ENCODE measurements at places on chromosomes 1 and 21.

GRCh38 chr1:20684050-20684620 lies 23.0 kb upstream of the DDOST start:
- no peak for DNase-seq

GRCh38 chr1:50368179-50369007 lies 54.9 kb downstream of the DMRTA2 start:
- DNase-seq = peak; percentile 69

GRCh38 chr1:116997066-116997465 lies 4.5 kb upstream of the CD101 start:
- DNase-seq = no peak

GRCh38 chr1:180153032-180153431 lies 1.6 kb upstream of the QSOX1 start:
- no peak for DNase-seq

DNA sequence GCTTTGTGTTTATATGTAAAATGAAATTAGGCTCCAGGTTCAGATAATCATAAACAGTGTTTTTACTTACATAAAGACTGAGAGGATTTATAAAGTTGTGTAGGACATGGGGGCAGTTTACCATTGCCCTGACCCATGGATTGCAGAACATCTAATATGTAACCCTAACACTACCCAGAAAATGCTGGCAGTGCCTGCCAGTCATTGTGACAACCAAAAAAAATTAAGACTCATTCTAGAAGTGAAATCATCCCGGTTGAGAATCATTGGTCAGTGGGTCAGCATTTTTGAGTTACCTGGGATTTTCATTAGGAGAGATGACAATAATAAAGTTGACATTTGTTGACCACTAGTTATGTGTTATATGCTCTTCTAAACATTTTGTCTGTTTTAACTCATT lies 31.2 kb upstream of the THEM4 start:
- no peak for DNase-seq

DNA sequence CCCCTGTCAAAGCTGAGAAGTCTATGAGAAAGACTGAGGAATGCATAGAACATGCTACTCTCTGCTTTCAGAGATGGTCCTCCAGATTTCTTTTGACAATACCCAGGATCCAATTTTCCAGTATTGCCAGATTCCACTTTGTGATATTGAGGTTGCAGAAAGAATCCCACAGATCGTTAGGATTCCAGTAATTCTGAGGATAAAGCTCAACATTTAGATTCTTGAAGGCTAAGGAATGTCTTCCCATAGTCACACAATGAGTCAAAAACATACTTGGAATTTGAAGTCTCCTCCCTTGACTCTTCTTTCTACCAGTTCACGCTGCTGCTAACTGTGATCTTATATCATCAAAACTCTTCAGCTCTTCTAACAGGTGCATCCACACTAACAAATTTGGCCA lies 57.1 kb downstream of the TNFSF18 start:
- DNase-seq = no peak

- no peak for DNase-seq
These were observed 188.5 kb downstream of the HLX start for GRCh38 chr1:221067721-221068120.

DNA sequence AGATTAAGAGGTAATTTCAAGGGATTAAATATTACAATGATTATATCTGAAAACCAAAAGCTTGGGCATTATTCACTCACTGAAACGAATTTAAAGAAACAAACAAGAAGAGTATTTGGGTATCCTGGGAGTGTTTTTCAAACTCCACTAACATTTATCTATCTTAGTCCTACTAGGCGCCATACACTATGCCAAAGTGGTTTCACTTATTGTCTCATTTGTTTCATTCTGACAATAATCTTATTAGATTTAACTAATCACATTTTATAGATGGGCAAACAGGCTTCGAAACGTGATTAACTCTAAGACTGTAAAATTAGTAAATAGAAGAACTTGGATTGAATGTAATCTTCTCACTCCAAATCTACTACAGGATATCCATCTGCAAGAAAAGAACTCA lies 25.4 kb downstream of the ASH1L start:
- no peak for DNase-seq

- DNase-seq = no peak
These were observed 62.5 kb downstream of the IL23R start for GRCh38 chr1:67228791-67229190.

GRCh38 chr1:18440385-18441226 lies 40.1 kb upstream of the KLHDC7A start:
- DNase-seq = peak; percentile 54

DNA sequence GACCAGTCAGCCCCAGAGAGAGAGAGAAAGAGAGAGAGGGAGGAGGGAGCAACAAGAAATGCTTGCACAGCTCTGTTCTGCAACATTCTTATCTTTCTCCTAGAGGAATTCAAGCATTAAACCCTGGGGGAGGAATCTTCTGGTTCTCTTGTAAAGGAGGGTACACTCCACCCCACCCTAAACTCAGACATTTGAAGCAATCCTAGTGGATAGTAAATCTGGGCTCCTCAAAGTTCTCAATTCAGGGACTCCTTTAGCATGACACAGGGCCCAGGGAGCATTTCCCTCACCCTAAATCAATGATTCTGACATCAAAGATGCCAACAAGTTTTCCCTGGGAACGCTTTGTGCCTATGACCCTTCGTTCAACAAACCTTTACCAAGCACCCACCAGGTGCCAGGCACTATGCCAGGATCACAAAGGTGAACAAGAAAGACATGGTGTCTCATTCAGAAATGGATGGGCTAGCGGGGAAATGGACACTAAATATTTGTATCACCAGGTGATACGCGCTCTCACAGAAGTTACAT lies 11.9 kb upstream of the CAPN2 start:
- DNase-seq = peak; percentile 60

All from Calu3 (cell line).